Iris pigment epithelial cell (primary cell): ENCODE measurements at places on chromosomes 11 and 22.

- no peak for DNase-seq
Observed at GRCh38 chr11:83706566-83706965, 420.4 kb upstream of the CCDC90B start.

DNA sequence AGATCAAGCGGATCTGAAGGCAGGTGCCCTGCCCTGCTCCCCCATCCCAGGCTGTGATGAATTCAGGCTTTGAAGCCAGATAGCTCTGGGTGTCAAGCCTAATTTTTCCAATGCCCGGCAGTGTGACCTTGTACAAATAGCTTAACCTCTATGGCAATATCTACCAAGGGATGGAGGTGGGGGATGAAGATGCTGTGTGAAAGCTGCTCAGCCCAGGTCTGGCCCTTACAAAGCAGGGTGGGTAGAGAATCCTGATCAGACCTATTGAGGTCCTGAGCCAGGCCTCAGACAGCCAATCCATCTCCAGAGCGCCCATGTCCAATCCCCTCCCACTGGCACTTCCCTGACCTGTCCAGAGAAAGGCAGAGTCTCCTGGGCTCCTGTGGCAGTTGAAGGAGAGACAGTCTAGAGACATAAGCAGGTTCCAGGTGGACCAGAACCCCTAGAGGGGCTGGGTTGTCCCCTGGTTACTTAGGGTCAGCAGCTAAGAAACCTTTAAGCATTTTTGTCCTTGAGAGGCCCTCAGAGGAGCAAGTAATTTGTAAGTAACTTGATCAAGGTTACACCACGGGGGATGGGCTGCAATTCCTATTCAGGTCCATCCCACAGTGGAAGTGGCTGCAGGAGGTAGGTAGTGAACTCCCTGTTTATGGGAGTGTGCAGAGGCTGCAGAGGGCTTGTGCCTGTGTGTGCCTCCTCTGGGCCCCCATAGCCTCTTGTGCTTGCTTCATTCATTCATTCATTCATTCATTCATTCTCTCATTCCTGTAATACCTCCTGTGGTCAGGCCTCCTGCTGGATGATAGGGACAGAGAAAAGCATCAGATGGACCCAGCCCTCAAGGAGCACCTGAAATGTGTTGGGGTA is 10.4 kb downstream of the P2RY2 start:
- no peak for DNase-seq

GRCh38 chr11:78080818-78081495 is 1.3 kb upstream of the NDUFC2 start:
- peak; percentile 86 for DNase-seq

DNA sequence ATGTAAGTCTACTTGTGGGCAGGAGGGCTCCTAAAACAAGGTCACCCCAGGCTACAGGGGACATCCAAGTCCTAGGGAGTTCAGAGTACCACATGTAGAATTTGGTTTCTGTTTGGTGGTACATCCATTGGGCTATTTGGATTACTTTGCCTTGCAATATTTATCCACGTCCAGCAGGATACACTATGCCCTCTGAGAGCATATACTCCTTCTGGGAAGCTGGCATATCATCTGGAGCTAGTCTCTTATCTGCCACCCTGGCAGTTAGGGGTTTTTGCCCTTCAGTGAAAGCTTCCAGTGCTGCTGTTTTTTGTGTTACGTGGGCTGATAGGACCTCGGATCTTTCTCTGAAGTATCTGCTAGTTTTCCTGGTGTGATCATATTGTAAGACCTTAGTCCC is 7.3 kb downstream of the LMO2 start:
- no peak for DNase-seq

DNA sequence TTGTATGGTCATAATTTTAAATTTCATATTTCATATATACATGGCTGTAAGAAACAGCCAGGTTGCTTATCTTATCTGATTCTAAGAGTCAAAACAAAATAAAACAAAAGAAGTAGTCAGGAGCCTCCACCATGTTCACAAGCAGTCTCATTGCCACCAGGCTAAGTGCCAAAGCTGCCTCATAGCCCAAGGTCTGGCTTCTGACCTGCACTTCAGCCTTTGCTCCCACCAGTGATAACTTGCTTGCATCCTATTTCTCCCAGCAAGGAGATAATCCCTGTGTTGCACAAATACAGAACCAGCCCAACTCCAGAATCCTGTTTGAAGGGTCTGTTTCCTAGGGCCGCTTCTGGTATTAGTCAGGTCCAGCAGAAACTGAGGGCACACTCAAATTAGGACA is 53.9 kb upstream of the TSKU start:
- DNase-seq = no peak

GRCh38 chr11:124943254-124943616 is 7.4 kb upstream of the HEPACAM start:
- DNase-seq = no peak

DNA sequence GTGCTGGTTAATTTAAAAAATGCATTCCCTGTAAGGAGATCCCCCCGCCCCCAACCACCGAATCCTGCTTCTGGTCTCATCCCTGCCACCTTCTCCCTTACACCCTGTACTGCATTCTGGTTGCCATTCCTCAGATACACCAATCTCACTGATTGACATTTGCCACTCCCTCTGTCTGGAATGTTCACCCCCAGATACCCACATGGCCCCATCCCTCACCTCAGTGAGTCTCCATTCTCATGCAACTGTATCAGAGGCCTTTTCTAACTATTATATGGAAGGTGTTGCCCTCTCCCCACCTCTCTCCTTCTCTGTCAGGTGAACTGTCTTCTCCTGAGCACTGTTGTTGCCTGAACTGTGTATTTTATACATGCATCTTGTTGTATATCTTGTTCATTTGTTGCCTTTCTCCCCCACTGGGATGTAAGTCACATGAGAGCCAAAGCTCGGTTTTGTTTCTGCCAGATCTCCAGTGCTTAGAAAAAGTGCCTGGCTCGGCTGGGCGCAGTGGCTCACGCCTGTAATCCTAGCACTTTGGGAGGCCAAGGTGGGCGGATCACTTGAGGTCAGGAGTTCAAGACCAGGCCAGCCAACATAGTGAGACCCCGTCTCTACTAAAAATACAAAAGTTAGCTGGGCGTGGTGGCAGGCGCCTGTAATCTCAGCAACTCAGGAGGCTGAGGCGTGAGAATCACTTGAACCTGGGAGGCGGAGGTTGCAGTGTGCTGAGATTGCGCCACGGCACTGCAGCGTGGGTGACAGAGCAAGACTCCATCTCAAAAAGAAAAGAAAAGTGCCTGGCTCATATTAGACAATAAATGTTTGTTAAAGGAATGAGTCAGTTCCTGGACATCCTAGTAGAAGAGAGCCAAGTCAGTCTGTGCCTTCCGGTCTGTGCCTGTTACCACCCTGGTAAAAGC is 61.0 kb downstream of the TNRC6B start:
- DNase-seq = peak; percentile 89

GRCh38 chr11:105100981-105101630 is 38.5 kb downstream of the CARD18 start:
- no peak for DNase-seq

DNA sequence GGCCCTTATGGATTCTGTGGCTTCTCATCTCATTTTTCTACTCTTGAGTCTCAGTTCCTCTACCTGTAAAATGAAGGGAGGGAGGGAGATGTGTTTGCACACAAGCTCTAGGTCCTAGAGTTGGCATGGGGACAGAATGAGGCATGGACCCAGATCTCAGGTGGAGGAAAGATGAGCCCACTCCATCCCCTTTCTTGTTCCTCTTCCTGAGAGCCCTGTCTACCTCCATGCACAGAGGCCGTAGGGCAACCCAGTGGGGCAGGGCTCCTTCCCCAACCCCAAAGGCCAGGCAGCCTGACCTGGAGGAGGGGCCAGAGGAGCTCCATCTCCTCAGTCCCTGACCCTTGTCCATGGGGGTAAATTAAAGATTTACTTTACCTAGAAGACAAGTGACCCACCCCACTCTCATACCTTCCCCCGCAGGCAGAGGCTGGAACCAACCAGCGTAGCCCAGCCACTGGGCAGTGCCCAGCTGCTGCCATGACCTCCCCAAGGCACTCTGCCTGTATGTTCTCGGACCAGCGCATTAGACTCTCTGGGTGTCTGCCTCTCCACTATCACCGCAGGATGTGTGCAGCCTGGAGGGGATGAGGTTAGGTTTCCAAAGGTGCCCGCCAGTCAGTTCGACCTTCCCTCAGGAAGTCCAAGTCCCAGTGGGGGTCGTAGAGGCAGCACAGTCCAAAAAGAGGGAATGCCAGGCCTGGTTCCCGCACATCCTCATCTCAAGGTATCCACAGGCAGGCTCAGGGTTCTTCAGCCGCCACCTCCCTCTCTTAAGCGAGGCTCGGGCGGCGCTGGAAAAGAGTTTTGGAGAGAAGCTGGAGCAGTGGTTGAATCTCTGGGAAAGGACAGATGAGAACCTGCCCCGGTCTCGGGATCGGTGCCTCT is 3.0 kb downstream of the SMTN start:
- no peak for DNase-seq

GRCh38 chr22:22929381-22930221 is 42.0 kb downstream of the IGLL5 start:
- DNase-seq = no peak

DNA sequence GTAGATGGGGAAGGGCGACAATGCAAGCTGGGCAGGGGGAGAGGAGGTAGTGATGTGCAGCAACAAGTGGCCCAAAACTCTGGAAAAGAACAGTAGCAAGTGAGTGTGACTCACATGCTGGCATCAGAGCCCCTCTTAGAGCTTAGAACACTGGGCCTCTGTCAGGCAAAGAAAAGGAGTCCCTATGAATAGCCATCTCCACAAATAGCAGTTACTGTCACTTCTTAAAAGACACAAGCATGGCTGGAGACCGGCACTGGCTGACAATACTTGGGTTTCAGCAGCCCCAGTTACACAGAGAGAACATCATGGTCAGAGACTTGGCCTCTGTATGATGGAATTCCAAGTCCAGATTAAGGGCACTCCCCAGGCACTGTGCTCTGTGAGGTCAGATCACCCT is 58.2 kb downstream of the PRCP start:
- DNase-seq = no peak

DNA sequence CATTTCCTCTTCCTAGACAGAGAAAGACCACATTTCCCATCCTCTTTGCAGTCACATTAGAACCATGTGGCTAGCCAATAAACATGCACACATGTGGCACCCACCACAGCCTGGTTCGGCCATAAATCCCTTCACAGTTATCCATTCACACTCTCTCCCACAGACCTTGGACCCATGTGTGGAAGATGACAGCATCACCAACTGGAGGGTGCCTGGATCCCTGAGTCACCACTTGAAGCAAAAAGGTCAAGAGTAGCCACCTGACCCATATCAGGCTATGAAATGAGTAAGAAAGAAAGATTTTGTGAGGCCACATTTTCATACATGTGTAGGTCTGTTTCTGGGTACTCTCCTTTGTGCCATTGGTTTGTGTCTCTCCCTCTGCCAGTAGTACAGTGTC is 9.0 kb upstream of the TMEM121B start:
- no peak for DNase-seq

- no peak for DNase-seq
Observed at GRCh38 chr22:25570486-25570885, 6.0 kb downstream of the GRK3 start.

DNA sequence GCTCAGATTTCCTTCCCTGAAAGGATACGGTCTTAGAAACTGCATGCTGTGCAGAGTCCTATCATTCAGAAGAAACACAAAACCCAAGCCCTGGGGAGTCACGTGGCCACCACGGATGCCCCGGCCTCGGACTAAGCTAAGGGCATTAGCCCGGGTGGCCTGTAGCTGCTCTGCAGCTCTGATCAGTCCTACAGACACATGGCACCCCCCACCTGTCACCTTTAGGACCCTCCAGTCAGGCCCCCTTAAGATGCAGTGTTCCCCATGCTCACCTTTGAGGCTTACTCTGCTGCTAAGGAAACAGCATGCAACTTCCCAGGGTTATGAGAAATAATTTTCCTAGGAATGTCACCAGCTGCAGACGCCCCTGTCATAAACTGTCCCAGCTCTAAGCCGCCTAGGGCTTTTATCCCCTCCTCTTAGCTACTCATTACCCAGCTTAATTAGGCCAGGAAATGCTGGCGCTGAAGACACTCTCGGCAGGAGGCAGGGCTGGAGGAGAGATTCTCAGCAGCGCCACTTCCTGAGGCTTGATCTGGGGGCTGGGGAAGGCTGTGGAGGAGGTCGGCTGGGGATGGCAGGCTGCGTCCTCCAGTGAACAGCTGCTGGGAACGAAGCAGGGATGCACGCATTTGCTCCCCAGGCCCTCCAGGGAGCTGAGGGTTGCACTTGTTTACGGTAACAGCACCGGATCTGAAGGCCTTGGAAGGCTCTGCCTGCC is 47.2 kb upstream of the ADA2 start:
- no peak for DNase-seq

DNA sequence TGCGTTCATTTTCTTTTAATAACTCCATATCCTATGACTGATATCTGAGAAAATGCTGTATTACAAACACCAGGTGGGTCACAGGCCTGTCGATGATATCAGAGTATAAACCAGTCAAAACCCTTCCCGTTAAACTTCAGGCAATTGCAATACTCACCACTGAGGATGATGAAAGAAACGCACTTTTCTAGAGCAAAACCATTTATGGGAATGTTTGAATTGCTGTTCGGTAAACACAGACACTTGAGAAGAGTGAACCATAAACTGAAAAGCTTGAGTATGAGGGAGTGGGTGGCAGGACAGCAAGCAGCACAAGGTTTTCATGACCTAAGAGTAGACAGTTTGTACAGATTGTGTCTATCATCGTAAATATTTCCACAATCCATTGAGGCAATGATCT is 139.8 kb upstream of the CEP126 start:
- no peak for DNase-seq

DNA sequence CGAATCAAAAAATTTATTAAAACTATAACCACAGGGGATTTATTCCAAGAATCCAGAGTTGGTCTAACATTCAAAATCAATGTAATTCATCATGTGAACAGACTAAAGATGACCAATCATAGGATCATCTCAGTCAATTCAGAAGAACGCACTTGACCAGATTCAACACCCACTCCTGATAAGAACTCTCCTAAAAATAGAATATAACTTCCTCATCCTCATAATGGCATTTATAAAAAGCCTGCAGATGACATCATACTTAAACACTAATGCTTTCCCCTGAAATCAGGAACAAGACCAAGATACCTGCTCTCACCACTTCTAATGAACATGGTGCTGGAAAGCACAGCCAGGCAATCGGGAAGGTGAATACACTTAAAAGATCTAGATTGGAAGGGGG is 10.5 kb upstream of the MUC2 start:
- DNase-seq = no peak

GRCh38 chr11:65446446-65447277 is 24.1 kb downstream of the NEAT1 start:
- DNase-seq = peak; percentile 50

GRCh38 chr11:25453471-25453870 is 878.5 kb upstream of the ANO3 start:
- DNase-seq = no peak

- DNase-seq = no peak
Observed at GRCh38 chr11:130645164-130645842, 196.9 kb downstream of the ADAMTS15 start.

GRCh38 chr11:12678991-12679390 is 4.8 kb downstream of the TEAD1 start:
- DNase-seq = no peak
